ENCODE measurements at places on chromosomes 5 and 9.

DNA sequence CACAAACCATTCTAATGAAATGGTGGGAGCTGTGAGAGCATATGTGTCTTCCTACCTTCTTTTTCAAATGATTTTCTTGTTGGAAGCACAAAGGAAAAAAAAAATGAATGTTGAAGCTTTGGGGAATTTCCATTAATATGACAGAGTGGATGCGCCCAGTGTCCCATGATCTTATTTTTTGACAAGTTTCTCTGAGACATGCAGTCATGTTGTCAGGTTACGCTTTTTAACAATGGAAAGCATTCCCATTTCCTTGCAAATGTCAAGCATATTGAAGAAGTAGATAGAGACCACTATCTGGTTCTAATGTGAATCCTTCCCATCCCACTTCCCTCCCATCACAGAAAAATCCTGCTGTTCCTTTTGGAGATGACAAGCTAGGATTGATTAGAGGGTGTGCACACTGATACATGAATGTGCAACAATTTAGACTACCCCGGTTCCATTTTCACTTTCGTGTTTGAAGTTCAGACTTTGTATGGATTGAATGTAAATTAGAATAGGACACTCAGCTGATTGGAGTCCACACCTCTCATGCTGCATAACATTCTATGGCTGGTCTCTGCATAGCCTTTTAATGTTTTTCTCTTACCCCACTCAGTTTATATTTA is 919.4 kb downstream of the TLE4 start:
- no peak for DNase-seq

- DNase-seq = no peak
Observed at GRCh38 chr5:168991311-168991710, 309.6 kb downstream of the SLIT3 start.

- no peak for DNase-seq
Observed at GRCh38 chr9:18698992-18699391, 225.0 kb downstream of the ADAMTSL1 start.

GRCh38 chr9:123620239-123620638 is 264.2 kb downstream of the CRB2 start:
- DNase-seq = peak; percentile 9

DNA sequence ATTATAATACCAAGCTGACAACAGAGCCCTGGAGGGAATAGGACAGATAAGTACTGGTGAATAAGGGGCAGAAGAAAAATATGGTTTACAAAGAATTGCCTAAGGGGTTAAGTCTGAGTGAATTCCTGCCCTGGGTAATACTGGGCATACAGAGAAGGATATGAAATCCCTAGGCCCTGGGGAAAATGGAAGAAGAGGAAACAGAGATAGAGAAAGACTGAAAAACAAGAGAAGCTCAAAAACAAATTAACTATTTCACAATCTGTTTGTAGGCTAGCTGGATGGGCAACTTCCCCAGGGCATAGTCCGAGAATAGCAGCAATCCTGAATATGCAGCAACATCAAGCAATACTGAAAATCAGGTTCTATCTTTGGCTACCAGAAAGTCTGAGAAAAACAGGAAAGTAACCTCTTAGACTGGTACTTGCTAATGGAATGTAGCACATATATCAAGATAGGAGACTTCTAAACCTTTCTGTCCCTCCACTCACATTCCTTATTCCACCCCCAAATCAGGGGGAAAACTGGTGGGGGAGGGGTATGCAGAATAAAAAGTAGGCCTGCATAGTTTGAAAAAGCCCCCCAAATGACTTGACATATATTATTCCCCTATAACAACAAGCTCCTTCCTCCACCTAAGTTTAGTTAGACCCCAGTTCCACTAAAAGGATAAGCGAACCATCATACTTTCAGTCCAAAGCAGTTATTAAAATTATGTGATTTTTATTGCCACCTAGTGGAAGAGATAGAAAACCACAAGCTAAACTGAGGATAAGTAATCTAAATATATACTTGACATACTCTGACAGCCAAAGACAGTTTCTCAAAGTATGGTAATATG is 20.6 kb downstream of the SLC38A9 start:
- no peak for DNase-seq

GRCh38 chr5:126357585-126358342 is 65.4 kb upstream of the GRAMD2B start:
- DNase-seq = no peak

GRCh38 chr9:22528485-22528884 is 81.9 kb downstream of the DMRTA1 start:
- no peak for DNase-seq

GRCh38 chr9:104798209-104798995 is 34.5 kb downstream of the NIPSNAP3B start:
- no peak for DNase-seq

DNA sequence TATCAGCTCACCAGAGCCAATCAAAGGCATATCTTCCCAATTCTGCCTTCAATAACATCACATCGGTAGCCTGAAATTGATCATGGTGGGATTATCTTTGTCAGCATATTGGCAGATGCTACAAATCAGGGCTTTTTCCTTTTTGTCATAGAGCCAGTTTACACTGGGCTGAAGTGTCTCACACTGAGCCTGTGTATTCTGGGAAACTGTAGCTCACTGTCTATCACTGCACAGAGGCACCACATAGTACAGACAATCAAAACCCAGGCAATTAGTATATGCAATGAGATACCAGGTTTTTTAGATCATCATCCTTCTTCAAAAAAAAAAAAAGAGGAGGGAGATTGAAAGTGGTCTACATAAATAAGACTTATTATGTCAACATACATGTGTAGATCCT is 46.6 kb downstream of the ADAM19 start:
- no peak for DNase-seq

GRCh38 chr9:77820293-77820954 is 172.3 kb upstream of the GNA14 start:
- DNase-seq = peak; percentile 74

DNA sequence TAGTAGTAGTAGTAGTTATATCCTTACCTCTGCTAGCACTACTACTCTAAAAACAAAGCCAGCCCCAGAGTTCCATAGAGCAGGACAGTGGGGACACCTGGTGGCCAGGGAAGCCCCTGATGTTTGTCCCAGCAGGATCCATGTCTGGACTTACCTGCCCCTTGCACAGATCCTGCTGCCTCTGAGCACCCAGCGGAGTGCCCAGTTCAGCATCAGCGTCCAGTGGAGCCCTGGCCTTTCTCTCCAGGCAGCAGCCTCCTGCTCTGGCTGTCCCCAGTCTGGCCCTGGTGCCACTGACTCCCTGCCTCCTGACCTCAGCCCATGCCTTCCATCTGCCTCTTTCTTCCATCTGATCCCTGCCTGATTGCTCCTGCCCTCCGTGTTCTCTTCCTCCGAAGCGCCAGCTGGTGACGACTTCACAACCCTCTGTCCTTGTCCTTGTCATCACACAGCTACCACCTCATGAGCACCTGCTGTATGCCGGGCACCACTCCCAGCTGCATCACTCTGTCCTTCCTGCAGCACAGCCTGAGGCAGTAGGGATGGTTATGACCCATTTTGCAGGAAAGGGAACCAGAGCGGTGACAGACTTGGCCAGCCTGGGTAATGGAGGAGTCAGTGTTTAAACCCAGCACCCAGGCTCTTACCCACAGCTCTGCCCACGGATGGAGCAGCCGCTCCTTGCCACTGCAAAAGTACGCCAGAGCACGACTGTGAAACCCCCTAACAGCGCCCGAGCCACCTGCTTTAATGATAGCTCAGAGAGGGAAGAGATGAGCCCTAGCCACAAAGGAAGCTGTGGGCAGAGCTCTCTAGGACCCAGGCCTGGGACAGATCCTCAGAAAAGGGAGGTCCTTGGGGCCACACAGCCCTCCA is 11.5 kb downstream of the SARDH start:
- peak; percentile 56 for DNase-seq

GRCh38 chr5:142655339-142656267 is 30.3 kb downstream of the FGF1 start:
- DNase-seq = peak; percentile 80

DNA sequence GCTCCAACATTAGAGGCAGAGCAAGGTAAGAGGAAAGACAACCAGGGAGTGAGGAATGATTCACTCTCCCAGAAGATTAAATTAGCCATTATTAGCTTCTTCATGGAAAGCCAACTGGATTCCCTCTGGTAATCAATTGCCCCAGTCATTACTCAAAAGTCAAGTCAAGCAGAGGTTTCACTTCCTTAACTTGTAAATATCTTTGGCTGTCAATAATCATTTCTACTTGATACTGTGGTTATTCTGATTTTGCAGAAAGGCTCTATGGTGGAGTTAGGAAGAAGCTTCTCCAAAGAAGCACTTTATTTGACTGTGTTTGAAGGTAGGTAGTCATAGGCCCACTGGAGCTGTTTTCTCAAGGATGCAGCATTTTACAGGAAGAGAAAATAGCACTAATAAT is 78.0 kb downstream of the JAKMIP2 start:
- DNase-seq = no peak

DNA sequence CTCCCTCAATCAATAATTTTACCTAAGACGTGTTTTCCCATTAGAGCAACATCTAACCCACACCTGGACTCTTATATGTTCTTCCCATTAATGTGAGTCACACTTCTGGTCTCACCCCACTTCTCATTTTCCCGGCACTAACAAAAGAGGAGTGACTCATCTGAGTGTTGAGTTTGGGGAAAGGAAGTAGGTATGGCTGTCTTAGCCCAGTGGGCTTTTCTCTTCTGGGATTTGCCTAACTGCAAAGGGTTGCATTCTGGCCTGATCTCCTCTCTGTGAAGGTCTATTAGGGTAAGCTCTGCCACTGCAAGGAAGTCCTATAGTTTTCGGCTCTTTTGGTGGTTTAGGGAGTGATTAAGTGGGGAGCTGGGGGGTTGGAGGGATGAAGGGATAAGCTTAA is 195.6 kb downstream of the KIAA0825 start:
- DNase-seq = peak; percentile 6

DNA sequence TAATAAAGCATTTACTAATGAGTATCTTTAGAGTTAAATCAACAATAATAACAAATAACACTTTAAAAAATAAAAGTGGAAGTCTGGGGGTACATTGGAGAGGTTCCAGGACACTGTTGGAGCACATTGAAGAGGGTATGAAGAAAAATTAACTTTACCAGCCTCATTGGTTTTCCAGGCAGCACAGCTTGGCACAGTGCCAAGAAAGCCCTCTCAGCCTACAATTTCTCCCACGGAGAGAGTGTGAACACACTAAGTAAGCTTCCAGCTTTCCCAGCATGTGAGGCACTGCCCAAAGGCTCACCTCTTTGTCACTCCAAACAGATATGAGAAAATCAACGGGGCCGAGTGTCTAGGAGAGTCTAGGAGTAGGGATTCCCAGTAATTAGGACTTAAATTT is 1912.8 kb upstream of the NUDT12 start:
- DNase-seq = no peak

All from brain microvascular endothelial cell (primary cell).